ENCODE measurements at places on chromosomes 5 and 9. TPM values are rescaled to one million over a fixed set of nuclear protein-coding genes. Genes with fewer than 3 reads are reported as not detected.

The FST gene
- total RNA-seq = 60.9 TPM

DNA sequence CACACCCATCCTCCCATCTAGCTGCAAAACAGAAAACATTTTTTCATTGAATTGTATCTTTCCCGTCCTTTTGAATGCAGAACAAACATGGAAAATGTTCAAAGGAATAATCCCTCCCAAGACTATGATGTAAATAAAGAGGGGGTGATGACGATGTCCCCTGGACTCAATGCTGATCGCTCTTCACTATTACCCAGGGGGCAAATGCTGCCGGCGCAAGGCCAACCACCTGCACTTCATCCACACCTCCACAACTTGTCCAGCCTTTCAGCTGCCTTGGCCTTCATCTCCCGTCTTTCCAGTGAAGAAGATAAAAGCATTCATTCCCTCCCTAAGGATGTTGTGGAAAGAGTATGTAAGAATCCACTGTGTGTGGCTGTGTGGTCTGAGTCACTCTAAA, 240.3 kb downstream of the AGTPBP1 start:
- no peak overlapping the region for H3K27ac ChIP-seq
- no peak for DNase-seq
- H3K36me3 ChIP-seq = no peaks in the 10 kb centered on the region
- H3K4me3 ChIP-seq = no peak overlapping the region
- no peaks in the 10 kb centered on the region for H3K27me3 ChIP-seq

The GABRA1 gene
- total RNA-seq = 0.33 TPM

The DNAI1 gene
- total RNA-seq = 1.7 TPM

GRCh38 chr5:19806756-19807155, 181.2 kb downstream of the CDH18 start:
- H3K27ac ChIP-seq = no peak overlapping the region
- no peaks in the 10 kb centered on the region for H3K4me1 ChIP-seq
- no peak for DNase-seq
- no peaks in the 10 kb centered on the region for H3K27me3 ChIP-seq
- H3K4me3 ChIP-seq = no peak overlapping the region
- H3K36me3 ChIP-seq = no peaks in the 10 kb centered on the region

- peak; percentile 82 for DNase-seq
- peaks cover 6% of the 10 kb centered on the region for H3K4me1 ChIP-seq
- H3K4me3 ChIP-seq = no peak overlapping the region
- no peaks in the 10 kb centered on the region for H3K27me3 ChIP-seq
- H3K36me3 ChIP-seq = peaks cover 45% of the 10 kb centered on the region
- peak overlapping the region; percentile 41 for H3K27ac ChIP-seq
These were observed 84.6 kb downstream of the CEMIP2 start for GRCh38 chr9:71683598-71684235.

The ACOT12 gene
- not detected for total RNA-seq

- H3K4me3 ChIP-seq = no peak overlapping the region
- no peaks in the 10 kb centered on the region for H3K27me3 ChIP-seq
- H3K36me3 ChIP-seq = peaks cover 11% of the 10 kb centered on the region
- DNase-seq = no peak
- peaks cover 4% of the 10 kb centered on the region for H3K4me1 ChIP-seq
- H3K27ac ChIP-seq = no peak overlapping the region
These were observed 194.3 kb downstream of the SEMA5A start for GRCh38 chr5:9351546-9351945.

The PKD2L2 gene
- not detected for total RNA-seq

DNA sequence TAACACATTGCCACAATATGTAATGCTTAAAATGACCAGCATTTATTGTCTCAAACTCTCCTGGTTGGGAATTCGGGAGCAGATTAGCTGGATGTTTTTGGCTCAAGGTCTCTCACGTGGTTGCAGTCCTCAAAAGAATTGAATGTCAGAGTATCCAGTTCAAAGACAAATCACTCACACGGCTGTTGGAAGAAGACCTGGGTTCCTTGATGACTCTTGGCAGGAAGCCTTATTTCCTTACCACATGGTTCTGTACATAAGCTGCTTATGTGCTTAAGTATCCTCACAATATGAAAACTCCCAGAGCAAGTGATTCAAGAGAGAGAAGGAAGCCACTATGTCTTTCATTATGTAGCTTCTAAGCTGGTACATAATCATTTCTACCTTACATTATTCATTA, 230.3 kb upstream of the PTPRD start:
- H3K27me3 ChIP-seq = no peaks in the 10 kb centered on the region
- no peak for DNase-seq
- no peak overlapping the region for H3K4me3 ChIP-seq
- no peaks in the 10 kb centered on the region for H3K4me1 ChIP-seq
- no peaks in the 10 kb centered on the region for H3K36me3 ChIP-seq

DNA sequence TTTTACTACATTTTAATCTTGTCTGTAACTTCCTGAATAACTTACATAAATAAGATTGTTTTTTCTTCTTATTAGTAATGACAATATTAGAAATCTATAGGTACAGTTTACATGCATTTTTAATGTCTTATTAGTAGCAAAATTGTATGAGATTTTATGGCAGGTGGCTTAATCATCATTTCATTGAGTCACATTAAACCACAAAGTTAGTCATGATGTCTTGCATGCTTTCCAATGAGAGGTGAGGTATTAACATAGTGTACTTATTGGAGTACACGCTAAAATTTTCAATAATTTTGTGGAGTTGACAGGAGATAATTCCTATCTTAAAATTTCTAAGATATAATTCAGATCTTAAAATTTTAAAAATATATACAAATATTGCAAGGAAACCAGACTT, 989.6 kb upstream of the ARRDC3 start:
- no peak overlapping the region for H3K27ac ChIP-seq
- no peak for DNase-seq
- no peaks in the 10 kb centered on the region for H3K36me3 ChIP-seq
- H3K27me3 ChIP-seq = no peaks in the 10 kb centered on the region

The RNF208 gene
- 10.5 TPM for total RNA-seq

DNA sequence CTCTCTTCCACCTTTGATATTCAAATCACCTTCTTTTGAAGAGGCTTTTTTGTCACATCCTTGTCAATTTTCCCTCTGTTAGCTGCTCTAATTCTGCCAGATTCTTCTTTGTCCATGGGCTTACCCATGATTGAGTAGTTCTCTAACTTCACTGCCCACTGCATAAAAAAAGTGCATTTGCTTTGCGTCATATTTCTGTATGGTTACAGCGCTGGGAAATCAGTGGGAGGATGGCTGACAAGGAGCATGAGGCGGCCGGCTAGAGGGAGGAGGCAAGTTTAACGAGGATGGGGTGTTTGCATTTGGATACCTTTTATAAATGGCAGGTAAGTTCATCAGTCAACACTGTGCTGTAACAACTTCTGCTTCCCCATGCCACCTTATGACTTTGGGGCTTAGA, 116.5 kb upstream of the LHFPL2 start:
- no peaks in the 10 kb centered on the region for H3K27me3 ChIP-seq
- no peak for DNase-seq
- H3K4me3 ChIP-seq = no peak overlapping the region
- no peaks in the 10 kb centered on the region for H3K36me3 ChIP-seq
- no peak overlapping the region for H3K27ac ChIP-seq
- H3K4me1 ChIP-seq = peaks cover 3% of the 10 kb centered on the region

- no peak overlapping the region for H3K27ac ChIP-seq
- no peaks in the 10 kb centered on the region for H3K4me1 ChIP-seq
- H3K36me3 ChIP-seq = no peaks in the 10 kb centered on the region
- H3K4me3 ChIP-seq = no peak overlapping the region
- DNase-seq = no peak
These were observed 46.3 kb upstream of the CNTLN start for GRCh38 chr9:17088566-17088965.

The ATP10B gene
- 0.23 TPM for total RNA-seq

DNA sequence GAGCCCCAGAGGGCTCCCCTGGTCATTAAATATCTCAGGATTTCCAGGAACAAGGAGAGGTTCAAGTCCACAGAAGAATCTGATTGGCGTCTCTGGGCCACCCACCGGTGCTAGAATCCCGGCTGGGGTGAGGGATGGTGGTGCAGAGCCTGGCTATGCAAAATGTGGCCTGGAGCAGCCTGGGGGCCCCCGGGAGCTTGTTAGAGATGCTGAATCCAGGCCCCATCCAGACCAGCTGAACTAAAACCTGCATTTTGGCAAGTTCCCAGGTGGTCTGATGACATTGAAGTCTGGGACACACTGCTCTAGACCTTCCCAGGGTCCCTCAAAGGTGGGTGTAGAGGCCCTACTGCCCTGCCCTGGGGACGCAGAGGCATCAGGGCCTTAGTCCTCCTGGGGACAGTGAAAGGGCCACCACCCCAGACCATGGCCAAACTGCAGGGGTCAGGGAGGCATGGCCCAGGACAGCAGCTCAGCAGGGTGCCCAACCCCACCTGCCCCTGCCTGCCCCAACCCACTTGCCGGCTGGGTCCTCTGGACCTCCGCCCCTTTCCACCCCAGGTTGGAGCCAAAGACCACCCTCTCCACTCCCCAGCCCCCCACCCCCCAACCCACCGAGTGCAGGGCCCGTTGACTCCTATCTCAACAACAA, 34.7 kb downstream of the ADAMTS2 start:
- no peak overlapping the region for H3K4me3 ChIP-seq
- no peak for DNase-seq
- H3K27me3 ChIP-seq = no peaks in the 10 kb centered on the region
- H3K4me1 ChIP-seq = no peaks in the 10 kb centered on the region
- H3K27ac ChIP-seq = no peak overlapping the region

DNA sequence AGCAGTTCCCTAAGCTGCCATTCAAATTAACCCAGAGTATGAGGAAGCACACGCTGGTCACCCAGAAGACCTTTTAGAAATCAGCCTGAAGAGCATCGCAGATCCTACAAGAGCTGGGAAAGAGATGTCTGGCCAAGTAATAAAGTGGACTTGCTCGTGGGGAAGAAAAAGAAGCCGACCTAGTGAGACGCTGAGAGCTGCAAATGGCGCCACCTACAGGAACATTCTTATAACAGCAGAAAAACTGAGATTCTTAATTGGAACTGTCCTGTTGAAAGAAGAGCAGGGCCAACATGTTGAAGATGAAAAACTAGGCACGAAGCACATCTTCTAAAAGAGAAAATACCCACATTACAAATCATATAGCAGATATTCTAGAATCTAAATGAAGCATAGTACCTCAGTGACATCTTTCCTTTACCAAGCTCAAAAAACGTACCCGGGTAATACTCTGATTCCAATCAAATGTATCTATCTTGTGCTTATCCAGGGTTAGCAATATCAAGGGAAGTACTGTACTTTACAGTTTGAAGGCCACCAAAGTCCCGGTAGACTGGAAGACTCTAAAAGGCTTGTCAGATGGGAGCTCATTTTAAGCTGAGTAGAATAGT, 3.9 kb upstream of the GNAQ start:
- no peaks in the 10 kb centered on the region for H3K36me3 ChIP-seq
- H3K4me1 ChIP-seq = no peaks in the 10 kb centered on the region
- H3K4me3 ChIP-seq = no peak overlapping the region
- DNase-seq = peak; percentile 74

The CBY3 gene
- not detected for total RNA-seq

The HTR4 gene
- not detected for total RNA-seq

GRCh38 chr5:53350991-53351770, 129.2 kb upstream of the FST start:
- H3K27ac ChIP-seq = no peak overlapping the region
- no peaks in the 10 kb centered on the region for H3K36me3 ChIP-seq
- peaks cover 3% of the 10 kb centered on the region for H3K4me1 ChIP-seq
- DNase-seq = no peak

DNA sequence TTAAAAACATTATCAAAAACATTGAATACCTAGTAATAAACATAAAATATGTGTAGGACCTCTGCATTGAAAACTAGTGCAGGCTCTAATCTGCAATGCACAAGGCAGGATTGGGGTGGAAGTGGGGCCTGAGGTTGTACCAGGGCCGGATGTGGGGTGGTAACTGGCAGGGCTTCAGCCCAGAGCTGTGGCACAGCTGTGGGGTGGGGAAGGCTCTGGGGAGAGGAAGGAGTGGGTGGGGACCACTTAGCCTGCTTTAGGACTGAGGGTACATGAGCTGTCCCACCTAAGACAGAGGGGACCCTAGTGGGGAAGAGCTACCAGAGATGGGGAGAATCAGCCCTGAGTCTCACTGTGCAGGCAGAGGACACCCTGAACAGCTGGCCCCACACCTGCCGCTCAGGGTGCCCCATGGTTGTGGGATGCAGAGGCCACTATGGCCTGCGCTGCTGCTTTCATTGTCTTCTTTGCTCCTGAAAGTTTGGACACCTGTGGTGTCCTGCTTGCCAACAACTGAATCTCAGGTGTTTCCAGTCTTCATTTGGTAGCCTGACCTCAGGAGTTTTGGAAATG, 311.4 kb downstream of the TLE4 start:
- no peaks in the 10 kb centered on the region for H3K4me1 ChIP-seq
- DNase-seq = no peak
- no peak overlapping the region for H3K4me3 ChIP-seq
- H3K36me3 ChIP-seq = no peaks in the 10 kb centered on the region

- H3K4me3 ChIP-seq = no peak overlapping the region
- H3K27ac ChIP-seq = no peak overlapping the region
- DNase-seq = peak; percentile 91
- no peaks in the 10 kb centered on the region for H3K27me3 ChIP-seq
- H3K36me3 ChIP-seq = no peaks in the 10 kb centered on the region
These were observed 79.5 kb upstream of the HTR4 start for GRCh38 chr5:148733601-148734438.

GRCh38 chr5:178460598-178460997, 129.6 kb downstream of the COL23A1 start:
- H3K4me1 ChIP-seq = no peaks in the 10 kb centered on the region
- H3K27me3 ChIP-seq = no peaks in the 10 kb centered on the region
- no peak overlapping the region for H3K27ac ChIP-seq
- no peak overlapping the region for H3K4me3 ChIP-seq
- H3K36me3 ChIP-seq = no peaks in the 10 kb centered on the region
- peak; percentile 31 for DNase-seq

GRCh38 chr5:122704247-122705036, 70.4 kb upstream of the SNX2 start:
- DNase-seq = no peak
- H3K27ac ChIP-seq = no peak overlapping the region
- no peaks in the 10 kb centered on the region for H3K36me3 ChIP-seq
- H3K4me3 ChIP-seq = no peak overlapping the region

GRCh38 chr9:75238311-75238976, 150.1 kb downstream of the OSTF1 start:
- H3K27ac ChIP-seq = no peak overlapping the region
- no peaks in the 10 kb centered on the region for H3K36me3 ChIP-seq
- no peaks in the 10 kb centered on the region for H3K27me3 ChIP-seq

- H3K4me1 ChIP-seq = peaks cover 5% of the 10 kb centered on the region
- no peaks in the 10 kb centered on the region for H3K36me3 ChIP-seq
- no peak for DNase-seq
- no peaks in the 10 kb centered on the region for H3K27me3 ChIP-seq
These were observed 45.7 kb upstream of the PIK3R1 start for GRCh38 chr5:68169903-68170302.

All from endodermal cell (in vitro differentiated cells).